Activated T-cell treated with anti-CD3 and anti-CD28 coated beads, Interleukin-2, amount 50 U/mL, for 48 hours (primary cell): ENCODE measurements at places on chromosomes 5 and 9.

DNA sequence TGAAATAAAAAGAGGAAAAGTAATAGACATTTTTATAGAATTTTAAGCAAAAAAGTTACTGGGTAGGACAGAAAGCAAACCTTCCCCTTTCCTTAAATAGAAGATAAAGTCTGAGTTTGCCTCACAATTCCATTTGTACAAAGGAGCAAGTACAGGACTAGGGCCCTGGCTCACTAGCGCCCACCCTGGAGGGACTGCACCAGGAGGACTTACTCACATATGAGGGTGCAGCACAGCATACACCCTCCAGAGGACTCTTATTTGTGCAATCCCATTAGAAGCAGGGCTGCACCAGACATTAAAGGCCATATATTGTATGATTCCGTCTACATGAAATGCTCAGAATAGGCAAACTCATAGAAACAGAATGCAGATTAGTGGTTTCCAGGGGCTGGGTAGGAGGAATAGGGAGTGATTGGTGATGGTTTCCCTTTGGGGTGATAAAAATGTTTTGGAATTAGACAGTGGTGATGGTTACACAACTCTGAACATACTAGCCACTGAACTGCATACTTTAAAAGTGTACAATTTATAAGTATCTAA lies 4.5 kb downstream of the REEP5 start:
- no peak for DNase-seq

DNA sequence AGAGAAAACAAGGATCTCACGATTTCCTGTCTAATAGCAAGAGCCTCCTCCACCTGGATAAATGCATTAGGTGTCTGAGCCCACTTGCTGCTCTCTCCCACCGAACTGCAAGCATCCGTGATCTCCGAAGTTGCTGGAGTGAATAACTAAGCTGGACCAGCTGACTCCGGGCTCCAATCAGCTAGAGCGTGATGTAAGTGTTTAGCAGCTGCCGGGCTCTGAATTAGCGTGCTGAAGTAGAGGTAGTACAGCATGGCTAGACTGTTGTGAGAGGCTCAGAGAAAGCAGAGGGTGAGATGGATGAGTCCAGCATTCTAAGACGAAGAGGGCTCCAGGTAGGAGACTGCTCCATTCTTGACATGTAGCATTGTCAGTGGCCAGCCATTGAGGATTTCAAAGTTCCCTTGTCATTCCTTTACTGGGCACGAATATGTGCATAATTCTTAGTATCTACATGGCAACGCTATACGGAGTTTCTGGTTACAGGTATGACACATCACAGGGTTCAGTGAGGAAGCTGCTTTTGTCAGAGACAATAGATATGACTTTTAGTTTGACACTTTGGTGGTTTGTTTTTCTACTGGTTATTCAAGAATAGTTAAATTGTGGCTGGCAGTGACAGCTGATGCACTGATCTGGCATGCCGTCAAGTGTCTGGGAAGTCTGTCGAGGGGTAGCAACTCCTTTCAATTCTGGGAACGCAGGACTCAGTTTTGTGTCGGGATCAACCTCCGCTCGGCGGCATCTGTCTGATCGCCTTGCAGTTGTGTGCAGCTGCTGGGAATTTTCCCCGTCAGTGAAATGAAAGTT lies 232.6 kb downstream of the MAST4 start:
- DNase-seq: peak; percentile 75

DNA sequence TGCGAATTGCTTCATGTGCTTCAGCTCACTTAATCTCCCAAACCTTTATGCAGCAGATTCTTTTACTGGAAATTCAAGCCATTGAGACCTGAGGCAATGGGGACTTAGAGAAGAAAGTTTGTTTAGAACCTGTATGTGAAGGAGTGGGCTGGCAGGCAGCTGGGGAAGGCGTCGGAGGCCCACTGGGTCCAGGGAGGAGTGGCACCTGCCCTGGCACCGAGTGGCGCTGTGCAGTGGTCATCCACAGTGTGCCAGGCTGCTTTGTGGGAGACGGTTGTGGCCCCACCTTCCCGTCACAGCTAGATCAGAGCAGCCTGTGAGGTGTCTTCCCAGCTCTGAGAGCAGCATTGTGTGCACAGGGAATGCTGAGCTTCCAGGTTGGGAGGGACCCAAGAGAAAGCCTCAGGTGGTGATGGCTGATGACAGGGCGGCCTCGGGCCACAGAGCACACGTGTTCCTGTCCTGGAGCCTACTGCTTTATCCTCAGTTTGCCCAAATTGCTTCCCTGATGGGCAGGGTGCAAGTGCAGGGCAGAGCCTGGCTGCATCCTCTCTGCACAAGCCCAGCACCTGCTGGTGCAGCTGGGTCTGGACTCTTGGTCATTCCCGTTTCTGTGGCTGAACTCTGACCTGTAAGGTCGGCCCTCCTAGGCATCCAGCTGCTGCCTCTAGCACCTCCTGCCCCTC lies 175.2 kb downstream of the CACNA1B start:
- DNase-seq: peak; percentile 1

DNA sequence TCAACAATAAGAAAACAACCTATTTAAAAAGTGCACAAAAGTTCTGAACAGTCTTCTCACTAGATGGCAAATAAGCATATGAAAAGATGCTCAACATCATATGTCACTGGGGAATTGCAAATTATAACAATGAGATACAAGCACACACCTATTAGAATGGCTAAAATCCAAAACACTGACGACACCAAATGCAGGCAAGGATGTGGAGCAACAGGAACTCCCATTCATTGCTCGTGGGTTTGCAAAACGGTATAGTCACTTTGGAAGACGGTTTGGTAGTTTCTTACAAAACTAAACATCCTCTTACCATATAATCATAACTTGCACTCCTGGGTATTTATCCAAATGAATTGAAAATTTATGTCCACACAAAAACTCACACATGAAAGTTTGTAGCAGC lies 100.9 kb upstream of the TBC1D2 start:
- no peak for DNase-seq

DNA sequence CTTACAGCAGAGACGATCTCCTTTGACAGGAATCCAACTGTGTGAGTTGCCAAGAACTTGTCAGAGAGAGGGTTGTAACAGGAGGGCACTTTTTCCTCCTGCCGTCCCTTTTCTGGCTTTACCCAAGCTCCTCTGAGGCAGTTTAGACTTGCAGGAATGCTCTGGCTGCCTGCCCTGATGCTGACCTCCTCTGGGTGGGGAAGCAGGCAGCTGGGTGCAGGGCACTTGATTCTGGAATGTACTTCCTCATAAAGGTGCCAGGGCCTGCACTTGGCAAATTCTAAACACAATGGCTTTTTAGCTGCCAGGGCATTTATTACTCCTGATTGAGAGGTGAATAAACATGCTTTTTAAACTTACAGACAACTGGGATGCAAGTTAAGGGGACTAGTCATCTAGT lies 190.4 kb downstream of the EPB41L4A start:
- no peak for DNase-seq

DNA sequence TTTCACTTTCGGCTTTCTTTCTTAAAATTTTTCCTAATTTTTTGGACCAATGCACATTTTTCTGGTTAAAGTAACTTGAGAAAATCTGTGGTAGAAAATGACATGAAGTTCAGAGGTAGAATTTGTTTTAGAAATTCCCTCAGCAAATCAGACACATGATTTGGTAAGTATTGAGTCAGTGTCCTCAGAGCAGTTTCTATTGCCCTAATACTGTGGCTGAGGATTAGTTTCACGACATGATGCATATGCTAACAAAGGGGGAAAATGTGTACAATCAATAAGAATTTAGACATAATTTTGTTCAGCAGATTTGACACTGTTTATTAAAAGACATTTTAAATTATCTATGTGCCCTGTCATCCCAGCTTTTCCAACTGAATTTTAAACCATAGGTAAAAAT lies 56.2 kb upstream of the GCNT4 start:
- no peak for DNase-seq

- no peak for DNase-seq
These were observed 199.5 kb upstream of the DMRT1 start for GRCh38 chr9:642014-642413.

DNA sequence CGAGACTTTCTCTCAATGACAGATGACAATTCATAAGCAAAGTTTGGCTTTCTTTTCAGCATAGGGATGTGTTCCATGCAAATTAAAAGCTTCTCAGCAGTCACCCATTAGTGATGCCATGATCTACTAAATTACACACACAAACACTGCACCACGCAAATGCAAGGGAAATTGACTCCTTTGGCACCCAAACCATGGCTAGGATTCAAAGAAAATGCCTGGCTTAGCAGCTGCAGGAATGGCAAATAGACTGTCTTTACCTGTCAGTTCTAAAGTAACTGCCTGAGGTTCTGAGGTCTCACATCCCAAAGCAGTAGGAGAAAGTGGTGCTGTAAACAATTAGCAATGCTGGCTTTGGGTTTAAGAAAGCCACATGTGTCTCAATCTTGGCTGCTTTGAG lies 108.6 kb upstream of the ATP10B start:
- DNase-seq: no peak

DNA sequence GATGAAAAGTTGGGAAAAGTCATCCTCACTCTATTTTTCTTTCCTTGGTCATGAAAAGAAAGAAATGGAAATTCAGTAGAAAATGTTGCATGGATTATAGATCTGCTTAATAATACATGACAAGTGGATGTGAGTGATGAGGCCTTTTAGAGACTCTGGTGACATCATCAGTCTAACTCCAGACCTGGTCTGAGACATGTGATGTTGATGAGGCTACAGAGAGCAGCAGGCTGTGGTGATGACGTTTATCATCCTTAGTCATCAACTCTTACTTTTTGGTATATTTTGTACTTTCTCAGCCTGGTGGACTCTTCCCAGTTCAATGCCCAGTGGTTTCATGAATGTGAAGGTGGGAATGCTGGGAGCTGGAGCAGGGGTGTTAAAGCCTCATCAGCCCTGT lies 116.4 kb downstream of the TTLL11 start:
- DNase-seq: no peak

- DNase-seq: no peak
These were observed 9.2 kb downstream of the SPINK4 start for GRCh38 chr9:33249087-33249658.

DNA sequence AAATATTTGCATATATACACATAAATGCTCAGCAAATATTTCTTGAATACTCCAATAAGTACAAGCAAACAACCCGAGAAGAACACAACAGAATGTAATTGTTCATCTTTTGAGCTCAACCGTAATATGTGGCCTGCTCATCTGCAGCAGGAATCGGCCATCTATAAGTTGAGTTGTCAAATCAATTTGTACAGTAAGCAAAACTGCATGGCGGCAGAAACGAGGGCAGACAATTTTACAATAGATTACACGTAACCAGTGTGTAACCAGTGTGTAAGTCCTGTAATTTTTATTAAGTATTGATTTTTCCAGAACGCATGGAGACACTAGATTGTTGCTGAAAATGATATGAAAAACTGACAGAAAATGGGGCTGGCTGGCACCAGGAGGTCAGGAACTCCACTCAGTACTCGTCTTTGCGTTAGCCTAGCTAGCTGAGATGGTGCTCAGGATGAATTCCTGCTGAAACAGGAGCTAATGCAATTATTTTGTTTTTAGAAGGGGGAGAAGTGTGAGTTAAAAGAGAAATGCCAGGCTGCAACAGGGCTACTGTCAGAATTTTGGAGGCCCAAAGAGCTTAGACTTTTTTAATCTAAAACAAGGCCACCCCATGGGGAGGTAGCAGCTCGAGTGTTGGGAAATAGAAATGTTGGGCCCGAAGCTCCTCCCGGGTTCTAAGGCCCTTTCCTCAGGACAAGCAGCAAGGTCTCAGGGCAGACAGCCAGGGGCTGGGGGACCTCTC lies 682 bp downstream of the DHX29 start:
- DNase-seq: no peak

- no peak for DNase-seq
These were observed 157.8 kb downstream of the RGS3 start for GRCh38 chr9:113621309-113621791.

DNA sequence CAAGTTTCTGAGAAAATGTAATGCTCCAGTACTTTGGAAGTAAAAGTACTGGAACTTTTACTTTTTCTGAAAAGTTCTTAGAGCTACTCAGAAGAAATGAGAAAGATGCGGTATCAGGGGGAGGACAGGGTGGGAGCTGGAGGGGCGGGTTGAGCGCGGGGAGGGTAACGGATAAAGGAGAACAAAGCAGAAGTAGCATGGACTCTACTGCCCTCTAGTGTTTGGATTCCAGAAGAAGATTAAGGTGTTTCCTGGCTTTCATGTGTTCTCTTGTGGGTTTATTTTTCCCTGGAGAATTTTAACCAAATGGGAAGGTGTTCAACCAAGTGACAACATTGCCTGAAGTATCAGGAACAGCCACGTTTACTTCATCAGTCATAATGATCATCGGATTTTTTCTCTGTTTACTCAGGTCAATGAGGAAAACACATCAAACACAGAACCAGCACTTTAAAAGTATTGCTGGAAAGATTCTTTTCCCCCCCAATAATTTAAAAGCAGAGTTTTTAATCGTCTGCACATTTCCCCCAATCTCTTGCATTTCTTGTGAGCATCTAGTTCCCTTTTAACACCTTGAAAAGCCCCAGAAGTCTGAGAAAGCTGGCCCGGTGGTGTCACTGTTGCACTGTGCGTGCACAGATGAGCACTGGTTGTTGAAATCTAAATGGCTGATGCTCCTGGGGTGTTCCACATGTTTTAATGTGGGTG lies 190.6 kb downstream of the MPDZ start:
- no peak for DNase-seq
